Breast epithelium (tissue), 4 donors: ENCODE measurements at places on chromosomes 2 and 18.

DNA sequence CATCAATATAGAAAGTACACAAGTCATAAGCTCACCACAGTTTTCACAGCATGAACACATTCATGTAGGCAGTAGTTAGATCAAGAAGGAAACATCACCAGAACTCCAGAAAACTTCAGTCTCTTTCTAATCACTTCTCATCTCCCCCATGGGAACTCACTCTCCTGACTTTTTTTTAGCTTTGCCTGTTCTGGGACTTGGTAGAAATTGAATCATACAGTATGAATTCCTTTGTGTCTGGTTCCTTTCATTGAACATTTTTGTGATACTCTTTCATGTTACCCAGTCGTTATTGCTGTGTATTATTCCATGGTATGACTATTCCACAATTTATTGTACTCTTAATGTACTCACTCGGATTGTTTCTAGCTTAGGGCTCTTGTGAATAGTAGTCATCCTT, 160.2 kb downstream of the TAF4B start:
- H3K4me3 ChIP-seq = no peak overlapping the region
- no peaks in the 10 kb centered on the region for H3K27me3 ChIP-seq
- DNase-seq = no peak
- H3K36me3 ChIP-seq = no peaks in the 10 kb centered on the region
- peak overlapping the region; percentile 80 for H3K27ac ChIP-seq

GRCh38 chr2:79916285-79916684, 388.3 kb downstream of the LRRTM1 start:
- no peak overlapping the region for H3K4me3 ChIP-seq
- H3K4me1 ChIP-seq = no peaks in the 10 kb centered on the region
- no peaks in the 10 kb centered on the region for H3K27me3 ChIP-seq
- no peak overlapping the region for H3K27ac ChIP-seq
- no peaks in the 10 kb centered on the region for H3K36me3 ChIP-seq
- no peak for DNase-seq

GRCh38 chr2:188725746-188726360, 248.3 kb upstream of the COL3A1 start:
- H3K4me3 ChIP-seq = no peak overlapping the region
- no peaks in the 10 kb centered on the region for H3K4me1 ChIP-seq
- no peak for DNase-seq
- no peak overlapping the region for H3K27ac ChIP-seq
- no peaks in the 10 kb centered on the region for H3K36me3 ChIP-seq

DNA sequence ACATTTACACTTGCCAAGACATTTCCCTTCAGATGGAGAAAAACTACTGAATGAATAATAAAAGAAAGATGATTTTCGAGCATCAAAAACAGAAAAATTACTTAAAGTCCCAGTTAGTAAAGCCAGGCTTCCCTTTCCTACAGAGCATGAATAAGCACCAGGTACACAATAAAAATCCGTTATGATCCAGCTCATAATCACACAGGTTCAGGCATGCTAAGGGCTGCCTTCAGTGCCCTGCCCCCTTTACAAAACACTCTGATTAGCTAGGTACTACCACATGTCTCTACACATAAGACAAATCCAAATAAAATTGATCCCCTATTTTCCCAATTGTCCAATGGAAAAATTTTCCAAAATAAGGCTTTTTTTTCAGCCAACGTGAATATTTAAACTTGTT, 413.2 kb upstream of the LRATD1 start:
- no peaks in the 10 kb centered on the region for H3K27me3 ChIP-seq
- no peak overlapping the region for H3K4me3 ChIP-seq
- H3K4me1 ChIP-seq = no peaks in the 10 kb centered on the region

- no peak overlapping the region for H3K4me3 ChIP-seq
- H3K27me3 ChIP-seq = no peaks in the 10 kb centered on the region
- no peaks in the 10 kb centered on the region for H3K4me1 ChIP-seq
Measured at GRCh38 chr18:7924616-7925015, 357.5 kb downstream of the PTPRM start.

GRCh38 chr2:241811201-241811951, 2.4 kb downstream of the NEU4 start:
- no peak overlapping the region for H3K4me3 ChIP-seq
- no peaks in the 10 kb centered on the region for H3K4me1 ChIP-seq
- H3K27me3 ChIP-seq = peaks cover 20% of the 10 kb centered on the region
- H3K36me3 ChIP-seq = no peaks in the 10 kb centered on the region
- no peak for DNase-seq
- H3K27ac ChIP-seq = no peak overlapping the region

DNA sequence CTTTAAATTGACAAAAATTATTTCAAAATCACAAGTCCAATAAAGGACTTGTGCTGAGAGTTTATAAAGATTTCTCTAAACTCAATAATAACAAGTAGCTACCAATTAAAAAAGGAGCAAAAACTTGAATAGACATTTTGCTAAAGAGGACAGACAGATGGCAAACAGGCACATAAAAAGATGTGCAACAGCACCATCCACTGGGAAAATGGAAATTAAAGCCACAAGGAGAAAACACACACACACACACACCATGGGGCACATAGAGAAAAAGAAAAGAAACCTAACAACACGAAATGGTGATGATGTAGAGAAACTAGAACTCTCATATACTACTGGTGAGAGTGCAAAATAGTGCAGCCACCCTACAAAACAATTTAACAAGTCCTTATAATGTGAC, 12.6 kb upstream of the SLC9A4 start:
- DNase-seq = no peak
- no peaks in the 10 kb centered on the region for H3K27me3 ChIP-seq
- no peak overlapping the region for H3K27ac ChIP-seq

DNA sequence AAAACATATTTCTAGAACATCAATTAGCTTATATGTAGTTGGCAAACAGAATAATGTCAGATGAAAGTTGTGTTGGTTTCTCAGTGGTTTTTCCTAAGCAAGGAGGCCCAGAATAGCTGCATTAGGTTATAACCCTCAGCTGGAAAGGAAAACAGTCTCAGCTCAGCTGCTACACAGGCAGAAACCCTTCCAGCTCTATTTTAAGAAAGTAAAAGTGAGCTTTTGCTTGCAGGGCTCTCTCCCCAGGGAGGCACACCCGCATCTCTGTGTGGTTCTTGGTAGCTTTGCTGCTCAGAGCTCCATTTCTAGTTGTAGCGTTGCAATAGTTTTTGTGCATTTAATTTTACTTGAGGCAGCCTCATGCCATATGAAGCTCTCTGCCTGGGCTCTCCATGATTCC, 54.6 kb downstream of the PIKFYVE start:
- no peak for DNase-seq
- peak overlapping the region; percentile 23 for H3K27ac ChIP-seq
- H3K36me3 ChIP-seq = no peaks in the 10 kb centered on the region
- H3K4me1 ChIP-seq = no peaks in the 10 kb centered on the region
- no peak overlapping the region for H3K4me3 ChIP-seq
- H3K27me3 ChIP-seq = no peaks in the 10 kb centered on the region

DNA sequence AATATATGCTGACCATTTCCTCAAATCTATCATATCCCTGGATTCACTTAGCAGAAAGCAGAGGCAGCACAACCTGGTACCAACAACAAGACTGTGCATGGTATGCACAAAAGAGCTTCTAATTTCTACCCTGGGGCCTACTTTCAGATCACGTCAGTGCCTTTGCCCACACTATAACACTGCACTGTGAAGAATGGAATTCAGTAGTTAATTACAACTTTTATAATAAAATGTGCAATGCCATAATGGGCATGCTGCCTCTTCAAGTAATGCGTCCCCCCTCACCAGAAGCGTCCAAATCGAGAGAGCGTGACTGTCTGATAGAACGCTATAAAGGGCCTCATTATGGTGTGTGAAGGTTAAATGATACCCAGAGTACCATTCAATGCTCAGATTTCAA, 328.1 kb upstream of the PKDCC start:
- no peak overlapping the region for H3K27ac ChIP-seq
- H3K36me3 ChIP-seq = no peaks in the 10 kb centered on the region
- no peak for DNase-seq
- no peaks in the 10 kb centered on the region for H3K27me3 ChIP-seq
- no peaks in the 10 kb centered on the region for H3K4me1 ChIP-seq
- no peak overlapping the region for H3K4me3 ChIP-seq

DNA sequence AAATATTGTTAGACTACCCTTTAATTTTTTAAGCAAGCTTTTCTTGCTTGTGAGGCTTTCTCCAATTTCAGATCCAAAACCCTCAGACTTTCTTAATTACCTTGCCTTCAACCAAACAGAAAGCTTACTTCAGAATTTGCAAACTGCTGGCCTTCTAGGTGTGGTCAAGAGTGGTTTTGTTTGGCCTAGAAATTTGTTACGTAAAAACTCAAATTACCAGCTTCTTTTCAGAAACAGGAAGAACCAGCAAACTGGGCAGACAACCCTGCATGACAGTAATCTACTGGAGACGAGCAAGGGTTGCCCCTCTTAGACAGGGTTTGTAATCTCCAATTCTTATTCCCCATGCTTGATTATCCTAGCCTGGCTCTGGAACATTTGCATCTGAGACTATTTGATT, 27.1 kb downstream of the SRBD1 start:
- no peak for DNase-seq
- no peak overlapping the region for H3K4me3 ChIP-seq
- no peaks in the 10 kb centered on the region for H3K36me3 ChIP-seq

GRCh38 chr18:57705011-57705410, 83.4 kb upstream of the NARS1 start:
- no peaks in the 10 kb centered on the region for H3K36me3 ChIP-seq
- no peak for DNase-seq
- H3K4me3 ChIP-seq = no peak overlapping the region
- H3K27ac ChIP-seq = no peak overlapping the region
- H3K4me1 ChIP-seq = no peaks in the 10 kb centered on the region

GRCh38 chr2:76862901-76863300, 659.3 kb downstream of the LRRTM4 start:
- no peaks in the 10 kb centered on the region for H3K36me3 ChIP-seq
- H3K27me3 ChIP-seq = no peaks in the 10 kb centered on the region
- no peaks in the 10 kb centered on the region for H3K4me1 ChIP-seq

DNA sequence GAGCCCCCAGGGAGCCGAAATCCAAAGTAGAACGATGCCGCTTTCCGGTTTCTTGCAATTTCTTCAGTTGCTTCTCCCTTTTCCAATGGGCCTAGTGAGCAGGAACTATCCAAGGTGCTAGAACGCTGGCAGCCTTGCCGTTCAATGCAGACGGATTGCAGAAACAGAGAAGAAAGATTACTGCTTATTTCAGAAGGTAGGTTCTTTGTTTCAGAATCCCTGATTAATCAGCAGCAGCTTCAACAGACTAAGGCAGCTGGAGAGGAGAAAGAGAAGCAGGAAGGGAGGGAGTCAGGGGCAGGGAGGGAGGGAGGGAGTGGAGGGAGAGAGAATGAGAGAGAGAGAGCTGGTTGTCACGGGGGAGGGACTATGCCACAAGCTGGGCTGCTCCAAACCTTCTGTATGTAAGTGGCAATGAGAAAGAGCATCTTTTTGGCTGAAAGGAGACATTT, 576 bp downstream of the NYAP2 start:
- H3K4me1 ChIP-seq = no peaks in the 10 kb centered on the region
- no peak overlapping the region for H3K27ac ChIP-seq
- H3K4me3 ChIP-seq = no peak overlapping the region
- no peaks in the 10 kb centered on the region for H3K27me3 ChIP-seq
- no peak for DNase-seq
- H3K36me3 ChIP-seq = no peaks in the 10 kb centered on the region

- H3K4me3 ChIP-seq = no peak overlapping the region
- H3K36me3 ChIP-seq = no peaks in the 10 kb centered on the region
- no peak for DNase-seq
- H3K27ac ChIP-seq = no peak overlapping the region
- no peaks in the 10 kb centered on the region for H3K4me1 ChIP-seq
Measured at GRCh38 chr2:207828361-207829057, 58.8 kb upstream of the FZD5 start.

GRCh38 chr2:156896294-156896693, 361.2 kb upstream of the GALNT5 start:
- H3K4me3 ChIP-seq = no peak overlapping the region
- DNase-seq = no peak
- H3K36me3 ChIP-seq = no peaks in the 10 kb centered on the region
- H3K4me1 ChIP-seq = no peaks in the 10 kb centered on the region
- no peaks in the 10 kb centered on the region for H3K27me3 ChIP-seq
- H3K27ac ChIP-seq = no peak overlapping the region

DNA sequence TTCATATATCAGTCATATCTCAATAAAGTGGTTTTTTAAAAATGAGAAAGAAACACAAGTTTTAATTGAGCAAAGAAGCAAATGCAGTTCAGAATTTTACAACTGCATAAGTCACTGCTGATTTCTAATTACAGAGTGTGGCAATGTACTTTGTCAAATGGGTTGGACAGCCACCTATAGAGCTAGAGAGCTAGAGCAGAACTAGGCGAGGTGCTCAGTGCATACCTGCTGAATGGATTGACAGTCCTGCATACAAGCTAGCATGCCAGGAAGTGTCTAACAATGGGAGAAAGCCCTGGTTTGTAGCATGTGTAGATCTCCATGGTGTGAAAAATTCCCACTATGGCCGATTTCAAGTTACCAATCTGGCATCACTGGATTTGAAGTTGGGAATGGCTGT, 106.3 kb upstream of the CDCA7 start:
- no peaks in the 10 kb centered on the region for H3K27me3 ChIP-seq
- H3K36me3 ChIP-seq = no peaks in the 10 kb centered on the region
- H3K4me3 ChIP-seq = no peak overlapping the region
- H3K4me1 ChIP-seq = no peaks in the 10 kb centered on the region
- no peak for DNase-seq

DNA sequence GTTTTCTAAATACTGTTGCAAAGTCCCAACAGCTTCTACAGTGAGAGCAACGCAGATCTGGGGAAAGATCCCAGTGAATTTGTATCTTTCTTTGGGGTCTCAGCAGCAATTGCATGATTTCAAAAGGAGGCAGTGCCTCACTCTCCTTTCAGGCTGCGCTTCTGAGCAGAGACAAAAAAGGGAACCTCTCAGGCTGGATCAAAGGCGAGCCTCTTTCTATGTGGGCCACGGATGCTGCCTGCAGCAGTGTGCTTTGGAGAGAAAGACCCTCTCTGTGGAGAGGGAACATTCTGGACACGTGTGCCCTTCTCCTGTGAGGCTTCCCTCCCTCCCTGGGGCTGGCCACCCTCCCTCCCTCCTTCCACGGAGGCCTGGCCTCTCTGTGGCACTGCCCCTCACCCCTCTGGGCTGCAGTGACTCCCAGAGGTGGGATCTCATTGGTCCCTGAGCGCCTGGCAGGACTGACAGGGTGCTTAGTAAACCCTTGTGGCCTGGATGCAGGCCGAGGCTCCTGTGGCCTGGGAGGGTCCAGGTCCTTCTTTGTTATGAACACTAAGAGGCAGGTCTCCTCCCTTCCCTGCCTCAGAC, 21.6 kb upstream of the PDIA6 start:
- no peaks in the 10 kb centered on the region for H3K4me1 ChIP-seq
- no peaks in the 10 kb centered on the region for H3K36me3 ChIP-seq
- no peak for DNase-seq
- no peak overlapping the region for H3K27ac ChIP-seq
- H3K4me3 ChIP-seq = no peak overlapping the region
- H3K27me3 ChIP-seq = peaks cover 16% of the 10 kb centered on the region

DNA sequence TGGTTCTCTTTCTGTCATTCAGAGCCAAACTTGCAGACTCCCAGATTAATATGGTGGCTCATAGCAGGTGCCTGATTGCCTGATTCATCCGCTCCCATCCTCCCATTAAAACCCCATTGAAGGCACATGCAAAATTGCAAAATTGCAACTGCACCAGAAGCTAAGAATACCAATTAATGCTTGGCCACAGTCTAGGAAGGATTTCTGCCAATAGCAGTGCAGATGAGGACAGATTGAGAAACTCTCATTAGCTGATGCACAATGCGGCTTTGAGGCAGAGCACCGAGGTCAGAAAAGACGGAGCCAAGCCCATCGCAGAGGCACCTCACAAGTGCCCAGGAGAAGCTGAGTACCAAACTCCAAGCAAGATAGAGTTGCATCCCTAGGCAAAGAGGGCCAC, 172.8 kb downstream of the ARL4C start:
- no peaks in the 10 kb centered on the region for H3K36me3 ChIP-seq
- H3K4me1 ChIP-seq = no peaks in the 10 kb centered on the region
- H3K27me3 ChIP-seq = no peaks in the 10 kb centered on the region
- no peak overlapping the region for H3K4me3 ChIP-seq
- H3K27ac ChIP-seq = peak overlapping the region; percentile 62
- DNase-seq = no peak
